ENCODE measurements at places on chromosomes 6 and 20.

DNA sequence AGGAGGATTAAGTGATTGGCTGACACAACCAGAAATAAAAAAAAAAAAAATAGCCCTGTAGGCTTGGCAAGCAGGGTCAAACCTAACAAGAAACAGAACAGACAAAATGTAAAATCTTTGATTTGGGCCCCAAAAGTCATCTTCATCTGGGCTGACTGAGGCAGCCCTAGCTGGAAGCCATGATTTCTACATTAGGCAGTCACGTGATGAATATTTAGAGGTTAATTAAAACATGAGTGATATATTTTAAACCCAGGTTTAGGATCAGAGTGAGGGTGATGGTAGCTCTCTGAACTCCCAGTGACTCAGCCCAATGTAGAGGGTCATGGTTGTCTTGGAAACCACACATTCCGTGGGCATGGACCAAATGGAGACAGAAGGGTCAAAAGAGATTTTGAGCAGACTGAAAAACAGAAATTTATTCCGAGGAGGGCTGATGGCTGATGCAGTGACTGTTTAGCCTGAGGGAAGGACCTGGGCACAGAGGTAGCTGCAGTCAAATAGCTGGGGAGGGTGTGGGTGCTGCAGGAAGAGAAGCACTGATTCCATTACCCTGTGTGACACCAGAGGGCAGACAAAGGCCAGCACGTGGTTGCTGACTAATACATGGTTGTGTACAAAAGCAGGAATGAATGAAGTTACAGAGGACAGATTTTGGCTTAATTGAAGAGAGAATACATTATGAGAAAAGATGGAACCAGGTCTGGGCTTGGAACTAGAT lies 573.1 kb upstream of the CHD6 start:
- no peak for DNase-seq

GRCh38 chr20:2524709-2525506 lies 11.5 kb upstream of the TMC2 start:
- peak; percentile 40 for DNase-seq

GRCh38 chr20:5270603-5271002 lies 46.2 kb downstream of the PROKR2 start:
- DNase-seq, result no peak

GRCh38 chr6:33116841-33117711 lies 41.3 kb downstream of the HLA-DPB1 start:
- no peak for DNase-seq

DNA sequence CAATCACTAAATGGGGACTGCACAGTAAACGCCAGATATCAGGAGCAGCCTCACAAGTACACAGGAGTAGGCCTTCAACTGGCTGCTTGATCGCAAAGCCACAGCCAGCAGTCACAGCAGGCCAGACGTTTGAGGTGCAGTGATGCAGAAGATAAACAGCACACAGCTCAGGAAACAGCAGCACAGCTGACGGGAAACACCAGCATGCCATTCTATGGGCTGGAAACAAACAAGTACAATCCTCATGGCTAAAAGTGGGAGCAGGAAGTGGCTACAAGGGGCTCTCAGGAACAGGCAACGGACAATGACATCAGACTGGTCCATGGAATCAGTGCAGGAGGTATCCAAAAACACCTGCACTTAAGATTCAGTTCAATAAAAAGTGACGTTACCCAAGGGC lies 111.0 kb downstream of the DTNBP1 start:
- no peak for DNase-seq

- DNase-seq, result no peak
Measured at GRCh38 chr20:1810926-1811620, 84.1 kb upstream of the SIRPA start.

GRCh38 chr20:64166721-64167615 lies 2.7 kb downstream of the MYT1 start:
- DNase-seq, result no peak

GRCh38 chr6:128158496-128158895 lies 257.6 kb upstream of the THEMIS start:
- peak; percentile 22 for DNase-seq

- no peak for DNase-seq
Measured at GRCh38 chr6:137332637-137333280, 113.6 kb upstream of the IFNGR1 start.

GRCh38 chr6:2754393-2754792 lies 3.7 kb upstream of the MYLK4 start:
- no peak for DNase-seq
